CMK (cell line): ENCODE measurements at places on chromosomes 13 and 19.

GRCh38 chr19:56750658-56751057 is 79.1 kb upstream of the ZNF835 start:
- DNase-seq, result no peak

DNA sequence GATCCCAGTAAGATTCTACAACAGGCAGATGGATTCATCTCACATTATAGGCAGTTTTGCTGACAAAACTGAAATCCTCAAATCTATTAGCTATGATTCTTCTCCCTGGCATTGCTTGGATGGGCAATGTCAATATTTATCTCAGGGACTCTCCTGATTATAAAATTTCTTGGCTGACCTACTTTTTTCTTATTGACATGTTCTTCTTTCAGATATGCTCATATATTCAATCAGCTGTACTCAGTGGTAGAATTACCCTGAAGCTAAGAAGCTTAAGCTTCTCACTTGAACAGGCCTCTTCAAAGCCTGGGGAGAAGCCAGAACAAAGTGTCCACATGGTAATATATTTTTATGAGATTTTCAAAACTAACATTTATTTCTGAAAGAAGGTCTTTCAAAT is 513.6 kb downstream of the PCDH9 start:
- no peak for DNase-seq

DNA sequence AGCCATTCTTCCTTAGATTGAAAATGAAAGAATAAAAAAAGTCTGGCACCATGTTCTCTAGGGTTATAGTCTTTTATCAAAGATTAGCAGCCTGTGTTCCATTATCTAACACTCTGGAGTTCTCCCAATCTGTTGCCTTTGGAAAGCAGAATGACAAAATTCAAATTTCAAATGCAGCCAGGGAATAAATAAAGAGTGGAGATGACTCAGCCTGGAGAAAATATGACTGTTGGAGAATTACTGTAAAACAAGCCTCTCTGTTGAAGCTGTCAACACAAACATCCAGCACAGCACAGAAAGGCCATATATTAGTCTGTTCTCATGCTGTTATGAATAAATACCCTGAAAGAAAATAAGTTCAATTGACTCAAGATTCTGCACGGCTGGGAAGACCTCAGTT is 650.5 kb upstream of the SLC10A2 start:
- DNase-seq, result no peak

- DNase-seq, result no peak
These were observed 421.4 kb downstream of the COG6 start for GRCh38 chr13:40076765-40077362.
